ENCODE measurements at places on chromosomes 7 and 10.

DNA sequence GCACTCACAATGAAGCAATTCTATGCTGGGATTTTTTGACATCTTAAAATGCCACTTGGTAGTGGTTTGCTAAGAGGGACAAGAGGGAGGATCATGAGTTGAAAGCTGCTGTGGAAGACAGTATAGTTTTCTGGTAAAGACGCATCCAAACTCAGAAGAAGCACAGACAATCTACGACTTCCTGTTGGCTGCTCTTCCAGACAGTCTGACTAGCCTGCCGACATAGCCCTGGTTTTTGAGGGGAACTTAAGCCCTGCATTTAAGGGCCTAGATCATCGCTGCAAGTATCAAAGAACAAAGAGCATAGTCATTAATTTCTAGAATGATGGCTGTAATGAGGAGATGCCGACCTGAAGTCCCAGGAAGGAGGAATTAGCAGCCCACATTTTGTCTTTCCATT, 99.9 kb upstream of the IKZF1 start:
- DNase-seq = no peak

GRCh38 chr10:47047577-47048525, 136.6 kb downstream of the PTPN20 start:
- peak; percentile 63 for DNase-seq

GRCh38 chr7:147412782-147413556, 1177.6 kb upstream of the C7orf33 start:
- DNase-seq = no peak

GRCh38 chr10:89156161-89156835, 50.8 kb downstream of the CH25H start:
- no peak for DNase-seq

GRCh38 chr10:28480628-28480965, 52.3 kb upstream of the WAC start:
- no peak for DNase-seq

DNA sequence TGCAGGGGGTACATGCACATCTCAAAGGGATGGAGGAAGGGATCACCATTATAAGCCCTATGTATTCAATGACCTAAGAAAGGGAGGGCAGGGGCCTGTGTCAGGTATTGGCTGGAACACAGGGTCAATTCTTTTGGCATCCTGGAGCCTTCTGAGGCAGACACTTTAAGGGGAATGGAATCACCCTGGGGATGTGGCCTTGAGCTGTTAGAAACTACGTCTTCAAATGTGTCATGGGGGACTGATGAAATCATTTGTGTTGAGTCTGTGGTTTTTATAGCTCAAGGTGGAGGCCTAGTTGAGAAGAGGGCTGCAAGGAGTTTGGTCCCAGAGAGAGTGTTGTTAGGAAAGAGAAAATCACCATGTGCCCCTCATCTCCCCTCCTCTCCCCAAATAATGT, 206.1 kb upstream of the CELF2 start:
- no peak for DNase-seq

DNA sequence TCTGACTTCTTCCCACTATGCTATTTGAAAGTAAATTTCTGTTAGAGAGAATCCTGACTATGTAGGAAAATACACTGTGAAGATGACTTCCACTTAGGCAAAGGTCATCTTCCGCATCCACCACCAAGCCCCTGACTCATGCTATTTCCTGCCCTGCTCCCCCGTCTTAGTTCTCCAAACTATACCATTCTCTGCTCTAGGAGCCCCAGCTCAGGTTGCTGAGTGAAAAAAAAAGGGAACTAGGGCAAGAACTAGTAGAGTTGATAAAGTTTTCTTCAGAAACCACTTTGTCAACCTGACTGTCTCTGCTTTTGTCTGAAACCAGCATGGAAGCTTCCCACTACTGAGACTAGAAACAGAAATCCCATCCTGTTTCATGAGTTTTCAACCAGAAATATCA, 96.9 kb downstream of the EVX1 start:
- no peak for DNase-seq

GRCh38 chr10:74745449-74745848, 81.0 kb upstream of the KAT6B start:
- DNase-seq = no peak

DNA sequence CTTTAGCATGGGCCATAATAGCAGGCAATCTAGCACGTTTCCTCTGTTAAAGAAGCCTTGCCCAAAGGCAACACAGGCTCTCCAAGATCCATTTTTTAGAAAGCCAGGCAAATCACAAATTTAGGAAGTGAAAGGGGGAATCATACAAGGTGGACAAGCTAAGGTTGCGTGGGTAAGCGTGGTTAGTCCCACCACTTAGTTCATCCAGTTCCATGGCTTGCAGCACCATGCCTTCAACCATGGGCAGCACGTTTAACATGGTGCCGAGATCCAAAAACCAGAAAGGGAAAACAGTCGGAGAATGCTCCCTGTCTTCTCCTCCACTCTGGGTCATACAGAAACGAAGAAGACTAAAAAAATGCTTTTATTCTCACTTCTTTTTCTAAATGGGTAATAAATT, 234.4 kb upstream of the IMMP2L start:
- DNase-seq = no peak

DNA sequence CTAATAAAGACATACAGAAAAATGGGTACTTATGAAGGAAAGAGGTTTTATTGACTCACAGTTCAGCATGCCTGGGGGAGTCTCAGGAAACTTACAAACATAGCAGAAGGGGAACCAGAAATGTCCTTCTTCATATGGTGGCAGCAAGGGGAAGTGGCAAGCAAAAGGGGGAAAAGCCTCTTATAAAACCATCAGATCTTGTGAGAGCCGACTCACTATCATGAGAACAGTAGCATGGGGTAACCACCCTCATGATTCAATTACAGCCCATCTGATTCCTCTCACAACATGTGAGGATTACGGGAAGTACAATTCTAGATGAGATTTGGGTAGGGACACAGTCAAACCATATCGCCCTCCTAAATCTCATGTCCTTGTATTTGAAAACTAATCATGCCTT, 1305.4 kb upstream of the SORCS1 start:
- no peak for DNase-seq

GRCh38 chr10:57880446-57881227, 387.1 kb downstream of the IPMK start:
- no peak for DNase-seq

GRCh38 chr7:84847038-84847437, 339.8 kb downstream of the SEMA3D start:
- no peak for DNase-seq

Data from T follicular helper cell (primary cell).